ENCODE measurements at places on chromosomes 5 and 9.

DNA sequence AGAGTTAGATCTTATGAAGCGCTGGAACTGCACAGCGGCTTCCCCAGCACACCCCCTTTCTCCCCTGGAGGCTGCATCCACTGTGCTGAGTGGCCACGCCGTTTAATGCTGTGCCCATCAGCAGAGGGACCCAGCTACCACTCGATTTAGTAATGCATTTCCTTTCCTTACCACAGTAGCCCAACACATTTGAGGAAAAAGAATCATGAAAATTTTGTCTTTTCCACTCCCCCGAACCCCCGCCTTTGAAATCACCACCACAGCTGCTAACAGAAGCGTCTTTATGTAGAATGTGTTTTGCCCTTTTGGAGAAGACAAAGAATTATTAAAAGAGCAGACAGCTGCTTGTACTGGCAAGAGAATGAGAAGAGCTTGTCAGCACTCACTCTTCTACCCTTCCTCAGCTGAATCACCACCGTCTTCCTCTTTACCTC is 73.2 kb downstream of the ACER2 start:
- DNase-seq, result no peak

DNA sequence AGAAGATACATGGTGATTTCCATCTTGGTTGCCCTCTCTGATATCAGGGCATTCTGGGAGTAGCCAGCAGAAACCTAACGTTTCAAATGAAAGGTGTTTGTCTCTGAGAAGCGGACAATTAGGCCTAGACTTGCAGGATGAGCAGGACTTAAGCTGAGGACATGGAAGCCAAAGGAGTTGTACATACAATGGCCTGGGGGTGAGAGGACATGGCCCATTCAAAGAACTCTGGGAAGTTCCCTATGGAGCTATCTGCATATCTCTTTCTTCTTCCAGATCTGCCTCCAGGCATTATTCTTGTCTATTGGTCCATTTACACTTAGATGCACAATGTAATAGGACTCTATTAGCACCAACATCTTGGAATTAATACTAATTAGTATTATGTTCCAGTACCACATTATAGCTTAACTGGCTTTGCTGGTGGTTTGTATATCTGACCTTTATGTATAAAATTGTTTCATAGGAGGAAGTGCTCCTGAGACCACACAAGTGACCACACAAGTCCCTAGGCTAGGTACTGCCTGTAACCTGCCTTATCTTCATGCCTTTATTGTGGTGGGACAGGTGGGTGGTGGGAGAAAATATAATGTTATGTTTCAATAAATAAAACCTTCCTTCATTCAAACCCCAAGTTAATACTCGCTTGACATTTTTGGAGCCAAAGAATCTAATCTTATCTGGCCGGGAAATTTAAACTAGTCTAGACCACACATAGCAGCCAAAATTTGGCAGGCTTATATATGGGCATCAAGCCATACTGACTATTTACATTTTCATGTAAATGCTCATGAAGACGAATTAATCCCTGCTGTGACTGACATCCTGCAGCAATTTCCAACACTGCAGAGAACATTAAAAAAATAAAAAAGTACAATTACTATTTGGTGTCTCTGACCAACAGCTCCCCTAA is 52.1 kb upstream of the EQTN start:
- no peak for DNase-seq

DNA sequence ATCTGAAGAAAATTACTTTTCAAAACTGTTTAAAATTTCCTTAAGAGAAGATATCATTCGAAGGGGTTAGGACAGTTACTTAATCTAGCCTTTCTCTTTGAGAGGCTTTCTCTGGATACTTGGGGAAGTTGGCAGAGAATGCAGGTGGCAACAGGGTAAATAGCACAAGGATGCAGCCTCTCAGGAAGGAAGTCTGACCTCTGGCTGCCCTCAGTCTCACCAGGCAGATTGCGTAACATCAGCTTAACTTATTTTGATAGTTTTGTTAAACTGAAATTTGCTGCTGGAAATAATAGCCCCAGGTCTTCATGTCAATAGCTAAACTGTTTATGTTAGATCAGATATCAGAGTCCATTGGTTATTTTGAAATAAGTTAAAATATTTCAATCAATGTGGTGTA is 20.4 kb downstream of the CCDC192 start:
- DNase-seq, result peak; percentile 45

- DNase-seq, result no peak
Measured at GRCh38 chr9:84136119-84136868, 155.7 kb downstream of the RMI1 start.

DNA sequence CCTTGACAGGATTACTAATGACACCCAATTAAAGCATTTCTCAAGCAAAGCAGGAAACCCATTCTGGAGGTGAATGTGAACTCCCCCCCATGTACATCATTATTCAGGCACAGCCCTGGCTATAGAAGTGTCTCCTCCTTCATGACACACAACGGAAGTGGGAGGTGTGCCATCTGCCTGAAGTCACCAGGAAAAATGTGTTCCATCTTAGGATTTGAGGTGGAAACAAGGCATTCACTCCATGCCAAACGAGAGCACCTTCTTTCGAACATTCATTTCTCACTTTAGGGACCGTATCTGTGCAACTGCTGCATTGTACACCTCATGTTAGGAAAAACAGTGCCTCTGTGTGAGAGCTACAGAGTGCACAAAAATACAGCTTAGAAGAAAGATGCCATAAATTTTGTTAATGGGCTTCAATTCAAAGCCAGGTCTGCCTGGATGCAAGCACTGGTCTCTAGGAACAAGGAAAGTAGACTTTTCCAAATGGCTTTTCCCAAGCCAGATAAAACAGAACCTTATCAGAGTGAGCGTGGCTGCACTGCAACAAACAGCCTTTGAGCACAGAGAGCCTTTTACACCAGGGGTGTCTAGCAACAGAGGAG is 19.4 kb downstream of the GOLM1 start:
- DNase-seq, result no peak

GRCh38 chr9:113885183-113886025 is 9.3 kb downstream of the ZNF618 start:
- no peak for DNase-seq

GRCh38 chr9:36847781-36848673 is 186.0 kb downstream of the PAX5 start:
- no peak for DNase-seq

DNA sequence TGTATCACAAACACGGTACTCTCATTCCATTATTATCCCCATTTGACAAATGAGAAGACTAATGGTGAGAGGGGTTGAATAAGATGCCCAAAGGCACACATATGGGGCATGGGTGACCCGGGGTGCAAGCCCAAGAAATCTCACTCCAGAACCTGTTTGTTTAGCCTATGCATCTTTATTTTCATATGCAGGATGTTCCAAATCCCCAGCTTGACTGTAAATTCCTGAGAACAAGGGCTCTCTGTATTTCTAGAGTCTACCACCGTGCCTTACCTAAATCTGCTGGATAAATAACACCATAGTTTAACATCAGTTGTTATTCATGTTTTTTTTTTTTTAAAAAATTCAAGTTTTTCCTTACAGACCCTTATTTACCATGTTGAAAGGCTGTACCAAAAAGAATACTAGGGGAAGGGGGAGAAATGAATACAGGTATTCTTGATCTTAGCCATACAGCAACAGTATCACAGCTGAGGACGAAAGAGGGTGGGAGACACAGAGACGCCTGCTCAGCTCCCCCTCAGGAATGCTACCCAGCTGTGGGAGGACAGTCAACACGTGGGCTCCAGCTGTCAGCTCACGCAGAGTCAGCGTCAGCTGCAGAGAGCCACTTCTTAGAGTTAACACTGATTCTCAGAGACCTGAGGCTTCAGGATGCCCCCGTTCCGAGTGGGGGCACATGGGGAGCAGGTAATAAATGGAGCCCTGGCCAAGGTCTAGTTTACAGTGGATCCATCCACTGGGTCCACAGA is 86.6 kb downstream of the MED27 start:
- DNase-seq, result no peak

GRCh38 chr5:64315778-64316177 is 150.1 kb downstream of the RNF180 start:
- DNase-seq, result no peak

- DNase-seq, result peak; percentile 67
Measured at GRCh38 chr5:11182441-11183080, 421.5 kb upstream of the DAP start.

DNA sequence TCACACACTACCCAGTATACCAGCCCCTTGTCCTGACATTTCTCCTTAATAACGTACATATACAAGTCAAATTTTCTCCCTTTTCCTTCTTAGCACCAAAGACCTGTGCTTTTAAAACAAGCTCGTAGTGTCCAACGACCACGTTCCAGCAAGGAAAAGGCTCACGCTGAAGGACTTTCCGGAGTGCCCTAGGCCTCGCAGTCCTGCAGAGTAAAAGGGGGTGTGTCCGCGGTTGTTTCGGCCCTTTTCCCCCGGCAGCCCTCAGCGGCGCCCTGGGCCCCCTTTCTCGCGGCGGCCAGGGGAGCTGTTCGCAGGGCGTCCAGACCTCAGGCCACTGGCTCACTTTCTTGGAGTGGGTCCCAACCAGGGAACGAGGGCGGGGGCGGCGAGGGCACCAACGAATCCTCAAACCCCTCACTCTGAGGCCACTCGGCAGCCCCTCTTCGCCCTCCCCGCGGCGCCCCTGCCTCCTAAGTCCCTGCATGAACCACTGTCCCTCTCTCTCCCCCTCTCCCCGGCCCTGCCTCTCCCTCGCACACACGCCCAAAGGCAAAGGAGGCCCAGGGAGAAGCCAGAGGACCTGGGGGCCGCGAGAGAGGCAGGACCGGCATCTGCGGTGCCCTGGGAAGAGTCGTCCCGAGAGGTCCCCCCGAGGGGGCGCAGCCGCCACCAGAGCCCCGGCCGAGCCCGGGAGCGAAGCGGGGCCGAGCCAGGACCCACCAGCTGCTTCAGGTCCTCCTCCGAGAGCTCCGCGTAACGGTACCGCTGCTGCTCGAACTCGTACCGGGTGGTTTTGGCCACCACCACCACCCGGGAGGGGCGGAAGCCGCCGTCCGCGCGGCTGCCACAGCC is 720 bp downstream of the NADK2 start:
- peak; percentile 59 for DNase-seq

GRCh38 chr5:13250464-13251291 is 693.8 kb downstream of the DNAH5 start:
- DNase-seq, result peak; percentile 5

DNA sequence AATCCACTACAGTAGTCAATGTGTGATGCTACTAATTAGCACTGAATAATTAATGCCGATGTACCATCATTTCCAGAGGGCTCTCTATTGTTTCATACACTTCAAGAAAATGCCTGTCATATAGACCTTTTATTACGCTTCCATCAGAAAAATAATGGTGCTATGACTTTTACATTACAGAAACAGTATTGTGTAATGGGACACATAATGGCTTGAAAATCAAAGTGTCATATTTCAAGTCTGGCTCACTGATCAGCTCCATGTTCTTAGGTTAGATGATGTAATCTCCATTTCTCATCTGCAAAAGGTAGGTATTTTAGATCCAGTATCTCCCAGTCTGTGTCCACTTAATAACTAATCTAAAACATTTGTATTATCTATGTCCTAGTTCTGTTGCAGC is 990.6 kb upstream of the TYRP1 start:
- no peak for DNase-seq

DNA sequence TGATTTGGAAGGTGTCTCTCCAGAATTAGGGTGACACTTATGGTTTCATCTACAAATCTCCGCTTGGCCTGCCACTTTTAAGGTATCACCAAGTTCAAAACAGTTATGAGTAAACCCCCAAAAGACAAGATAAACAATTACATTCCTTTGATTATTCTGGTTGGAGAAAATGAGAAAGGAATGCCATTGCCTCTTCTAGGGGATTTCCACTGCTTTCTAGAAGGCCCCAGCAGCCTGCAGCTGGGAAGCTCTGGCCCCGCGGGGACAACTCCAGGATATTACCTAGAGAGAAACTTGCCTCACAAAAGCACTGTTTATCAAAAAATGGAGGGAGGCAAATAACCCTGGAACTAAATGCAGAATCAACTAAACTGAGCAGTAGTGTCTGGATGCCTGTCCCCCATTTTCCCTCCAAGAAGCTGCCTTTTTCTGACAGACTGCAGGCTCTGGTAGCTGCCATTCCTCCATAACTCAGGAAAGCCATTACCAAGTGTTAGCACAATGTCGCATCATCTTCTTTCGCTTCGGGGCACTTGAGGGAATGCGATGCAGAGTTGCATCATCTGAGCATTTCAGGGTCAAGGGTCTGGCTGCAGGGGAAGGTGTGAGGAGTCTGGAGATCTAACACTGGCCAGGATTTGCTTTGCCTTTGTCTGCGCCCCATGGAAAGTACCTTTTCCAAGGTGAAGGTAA is 71.5 kb upstream of the PLPP6 start:
- DNase-seq, result no peak

GRCh38 chr9:87701931-87702421 is 23.9 kb upstream of the CTSL start:
- no peak for DNase-seq

DNA sequence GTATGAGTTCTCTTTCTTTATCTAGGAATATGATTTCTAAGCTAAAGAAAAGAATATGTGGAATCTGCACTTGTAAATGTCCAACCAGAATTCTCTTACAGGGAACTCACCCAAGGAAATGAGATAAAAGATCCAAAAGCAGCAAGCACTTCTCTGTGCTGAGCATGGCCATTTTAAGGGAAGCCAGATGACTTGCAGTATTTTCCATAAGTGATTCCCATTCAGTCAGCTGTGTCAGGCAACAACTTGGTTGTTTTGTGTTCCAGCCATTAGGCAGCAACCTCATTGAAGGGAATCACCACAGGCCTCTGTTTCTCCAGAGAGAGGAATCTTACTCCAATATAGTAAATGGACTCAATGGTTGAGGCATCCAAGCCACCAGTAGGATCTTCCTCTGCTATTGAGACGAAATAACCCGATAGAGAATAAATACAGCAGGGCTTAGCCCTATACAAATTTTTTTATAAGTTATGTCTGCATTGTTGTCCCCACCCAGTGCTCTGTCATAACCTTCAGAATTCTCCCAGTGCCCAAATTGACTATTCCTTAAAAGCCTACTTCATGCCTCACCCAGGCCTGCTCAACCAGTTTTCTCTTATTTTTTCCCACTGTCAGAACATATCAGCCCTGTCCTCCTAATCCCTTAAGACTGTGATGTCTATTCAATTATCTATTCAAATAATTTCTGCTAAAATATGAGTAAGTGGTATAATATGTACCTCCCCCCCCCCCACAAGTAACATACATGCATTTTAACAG is 236.6 kb downstream of the PJA2 start:
- no peak for DNase-seq

DNA sequence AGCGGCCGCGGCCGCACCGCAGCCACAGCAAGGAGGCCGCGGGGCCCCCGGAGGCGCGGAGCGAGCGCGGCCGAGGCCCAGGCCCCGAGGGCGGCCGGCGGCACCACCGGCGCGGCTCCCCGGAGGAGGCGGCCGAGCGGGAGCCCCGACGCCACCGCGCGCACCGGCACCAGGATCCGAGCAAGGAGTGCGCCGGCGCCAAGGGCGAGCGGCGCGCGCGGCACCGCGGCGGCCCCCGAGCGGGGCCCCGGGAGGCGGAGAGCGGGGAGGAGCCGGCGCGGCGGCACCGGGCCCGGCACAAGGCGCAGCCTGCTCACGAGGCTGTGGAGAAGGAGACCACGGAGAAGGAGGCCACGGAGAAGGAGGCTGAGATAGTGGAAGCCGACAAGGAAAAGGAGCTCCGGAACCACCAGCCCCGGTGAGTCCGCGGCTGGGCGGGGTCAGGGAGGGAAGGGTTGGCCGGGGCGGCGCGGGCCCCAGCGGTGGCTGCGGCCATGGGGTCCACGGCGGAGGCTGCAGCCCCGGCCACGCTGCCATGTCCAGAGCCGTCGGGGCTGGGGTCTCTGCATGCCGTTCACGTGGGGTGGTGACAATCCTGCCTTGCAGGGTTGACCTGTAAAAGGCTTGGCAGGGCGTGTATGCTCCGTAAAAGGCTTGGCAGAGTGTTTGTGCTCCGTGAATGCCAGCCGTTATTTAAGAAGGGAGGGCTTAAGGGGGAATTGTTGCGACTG is 146.0 kb downstream of the CACNA1B start:
- no peak for DNase-seq

- no peak for DNase-seq
Measured at GRCh38 chr5:32017692-32018367, 156.3 kb downstream of the GOLPH3 start.
